ENCODE measurements at places on chromosomes 4 and X. TPM values are rescaled to one million over a fixed set of nuclear protein-coding genes. Genes with fewer than 3 reads are reported as not detected.

CLDN22 gene
- total RNA-seq = not detected

MGAT4D gene
- total RNA-seq = not detected

DNA sequence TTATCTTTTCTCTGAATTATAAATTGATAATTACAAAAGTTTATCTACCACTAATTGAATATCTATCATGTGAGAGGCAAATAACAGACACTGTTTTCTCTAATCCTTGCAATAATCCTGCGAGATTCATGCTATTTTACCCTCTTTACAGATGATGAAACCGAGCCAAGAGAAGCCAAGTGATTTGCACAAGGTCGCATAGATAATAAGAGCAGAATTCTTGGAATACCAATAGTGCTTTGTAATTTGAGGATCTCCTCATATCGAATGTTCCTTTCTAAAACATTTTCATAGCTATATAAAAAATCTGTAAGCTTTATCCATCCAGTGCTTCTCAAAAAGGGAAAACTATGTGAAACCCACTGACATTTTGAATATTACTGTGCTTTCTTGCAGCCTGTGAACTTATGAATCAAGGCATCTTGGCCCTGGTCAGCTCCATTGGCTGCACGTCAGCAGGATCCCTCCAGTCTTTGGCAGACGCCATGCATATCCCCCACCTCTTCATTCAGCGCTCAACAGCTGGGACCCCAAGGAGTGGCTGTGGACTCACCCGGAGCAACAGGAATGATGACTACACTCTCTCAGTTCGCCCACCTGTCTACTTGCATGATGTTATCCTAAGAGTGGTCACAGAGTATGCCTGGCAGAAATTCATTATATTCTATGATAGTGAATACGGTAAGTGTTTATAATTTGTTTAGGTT is 743.8 kb upstream of the ATOH1 start:
- DNase-seq = no peak

- DNase-seq = no peak
These were observed 108.4 kb upstream of the BMP2K start for GRCh38 chr4:78667764-78668163.

GRCh38 chrX:38061335-38061734 is 55.0 kb downstream of the SYTL5 start:
- DNase-seq = no peak
